ENCODE measurements at places on chromosomes 11 and 22. TPM values are rescaled to one million over a fixed set of nuclear protein-coding genes. Genes with fewer than 3 reads are reported as not detected.

- no peak for DNase-seq
Measured at GRCh38 chr22:33859311-33859710, 61.0 kb downstream of the LARGE1 start.

Gene LARGE1
- polyA plus RNA-seq, result 2.9 TPM

- no peak for DNase-seq
Measured at GRCh38 chr11:13065200-13065787, 56.2 kb downstream of the RASSF10 start.

DNA sequence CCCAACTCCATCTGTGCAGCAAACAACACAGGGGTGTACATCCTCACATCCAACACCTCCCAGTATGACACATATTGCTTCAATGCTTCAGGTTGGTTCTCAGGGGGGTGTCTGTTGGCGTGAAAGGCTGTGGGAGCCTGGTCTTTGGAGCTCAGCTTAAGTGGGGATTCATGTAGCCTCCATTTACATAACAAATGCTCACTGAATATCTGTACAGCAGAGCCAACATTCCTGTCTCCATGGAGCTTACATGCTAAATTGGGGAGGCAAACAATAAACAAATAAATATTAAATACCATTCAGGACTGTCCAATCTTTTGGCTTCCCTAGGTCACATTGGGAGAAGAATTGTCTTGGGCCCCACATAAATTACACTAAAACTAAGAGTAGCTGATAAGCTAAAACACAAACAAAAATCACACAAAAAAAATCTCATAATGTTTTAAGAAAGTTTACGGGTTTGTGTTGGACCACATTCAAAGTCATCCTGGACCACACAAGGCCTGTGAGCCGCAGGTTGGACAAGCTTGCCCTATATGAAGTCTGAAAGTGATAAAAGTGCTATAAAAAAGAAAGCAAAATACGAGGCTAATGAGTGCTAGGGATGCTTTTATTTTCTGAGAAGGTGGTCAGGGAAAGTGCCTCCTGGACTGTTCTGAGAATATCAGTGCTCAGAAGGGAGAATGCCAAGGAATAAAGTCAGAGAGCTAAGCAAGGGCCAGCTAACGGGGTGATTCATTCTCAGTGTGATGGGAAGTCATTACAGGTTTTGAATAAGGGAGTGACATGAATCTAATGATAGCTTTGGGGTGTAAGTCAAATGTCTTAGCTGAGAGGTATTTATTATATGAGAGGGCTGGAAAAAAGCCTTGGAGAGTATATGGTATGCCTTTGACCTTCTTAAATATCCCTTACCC is 41.6 kb downstream of the CD44 start:
- DNase-seq, result no peak

DNA sequence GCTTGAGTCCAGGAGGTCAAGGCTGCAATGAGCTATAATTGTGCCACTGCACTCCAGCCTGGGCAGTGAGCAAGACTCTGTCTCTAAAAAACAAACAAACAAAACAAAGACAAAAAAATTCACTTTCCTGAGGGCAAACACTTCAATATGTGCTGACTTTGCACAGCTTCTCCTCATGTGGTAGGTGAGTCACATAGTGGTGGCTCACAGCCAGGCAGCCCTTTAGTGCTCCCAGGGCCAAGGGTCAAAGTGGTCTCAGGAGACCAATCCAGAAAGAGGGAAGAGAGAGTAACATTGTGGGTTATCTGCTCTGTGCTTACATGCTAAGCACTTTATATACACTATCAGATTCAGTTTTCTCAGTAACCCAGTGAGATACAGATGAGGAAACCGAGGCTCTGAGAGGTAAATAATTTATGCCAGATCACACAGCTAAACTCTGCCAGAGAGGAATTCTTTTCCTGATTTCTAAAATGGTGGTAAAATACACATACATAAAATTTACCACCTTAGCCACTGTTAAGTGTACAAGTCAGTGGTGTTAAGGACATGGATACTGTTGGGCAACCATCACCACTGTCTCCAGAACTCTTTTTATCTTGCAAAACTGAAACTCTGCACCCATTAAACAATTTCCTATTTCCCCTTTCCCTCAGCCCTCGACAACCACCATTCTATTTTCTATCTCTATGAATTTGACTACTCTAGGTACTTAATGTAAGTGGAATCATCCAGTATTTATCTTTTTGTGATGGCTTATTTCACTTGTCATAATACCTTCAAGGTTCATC is 231.7 kb upstream of the NARS2 start:
- no peak for DNase-seq

Gene ENTHD1
- not detected for polyA plus RNA-seq

Gene ZBTB44
- 8.6 TPM for polyA plus RNA-seq

- no peak for DNase-seq
Measured at GRCh38 chr11:68374531-68374930, 62.1 kb downstream of the LRP5 start.

- peak; percentile 31 for DNase-seq
Measured at GRCh38 chr22:36977401-36977861, 41.8 kb downstream of the TST start.

DNA sequence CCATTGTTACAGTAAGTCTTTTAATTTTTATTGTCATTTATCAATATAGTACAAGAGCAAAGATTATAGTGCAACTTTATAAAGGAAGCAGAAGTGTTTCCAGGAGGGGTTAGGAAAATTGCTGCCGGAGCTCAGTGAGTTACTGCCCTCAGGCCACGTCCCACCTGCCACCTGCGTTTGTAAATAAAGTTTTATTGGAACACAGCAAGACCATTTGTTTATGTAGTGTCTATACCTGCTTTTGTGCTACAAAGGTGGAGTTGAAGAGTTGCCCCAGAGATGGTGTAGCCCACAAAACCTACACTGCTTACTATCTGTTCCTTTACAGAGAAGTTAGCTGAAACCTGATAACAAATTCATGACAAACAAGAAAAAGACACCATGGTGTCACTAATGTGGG is 437.8 kb upstream of the B3GAT1 start:
- no peak for DNase-seq

Gene BCO2
- 5.3 TPM for polyA plus RNA-seq

GRCh38 chr11:125166764-125167291 is 2.3 kb downstream of the PKNOX2 start:
- no peak for DNase-seq

DNA sequence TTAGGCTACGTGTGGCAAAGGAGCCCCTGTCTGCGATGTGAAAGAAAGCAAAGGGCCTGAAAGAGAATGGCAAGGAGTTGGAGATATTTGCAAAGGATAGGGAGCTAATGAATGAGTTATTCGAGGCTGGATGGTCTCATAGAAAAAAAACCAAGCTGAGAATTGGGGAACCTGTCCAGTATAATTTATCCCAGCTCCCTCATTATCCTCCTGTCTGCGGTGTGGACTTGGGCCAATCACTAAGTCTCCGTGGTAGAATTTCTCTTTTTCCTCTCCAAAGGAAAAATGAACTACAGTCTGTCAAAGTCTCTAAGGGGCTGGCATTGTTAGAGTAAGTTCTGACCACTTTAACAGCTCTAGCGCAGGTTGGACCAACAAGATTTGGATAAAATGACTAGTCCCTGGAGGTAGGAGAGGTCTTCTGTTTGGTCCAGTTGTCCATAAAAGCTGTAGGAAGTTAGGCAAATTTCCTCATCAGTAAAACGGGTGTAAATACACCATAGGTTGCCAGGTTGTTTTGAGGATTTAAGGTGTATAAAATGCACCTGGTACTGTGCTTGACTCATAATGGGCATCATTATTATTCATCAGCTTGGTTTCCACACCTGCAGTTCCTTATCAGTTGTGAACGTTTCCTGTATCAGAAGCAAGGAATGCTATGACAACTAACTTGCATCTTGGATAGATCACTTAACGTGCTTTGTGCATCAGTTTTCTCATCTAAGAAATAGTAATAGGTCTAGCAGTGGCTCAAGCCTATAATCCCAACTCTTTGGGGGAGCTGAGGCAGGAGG is 10.3 kb upstream of the CDON start:
- DNase-seq, result no peak

Gene SAA4
- polyA plus RNA-seq, result 6.4 TPM

GRCh38 chr22:38710866-38711265 is 5.1 kb downstream of the GTPBP1 start:
- no peak for DNase-seq

- no peak for DNase-seq
Measured at GRCh38 chr22:23397613-23398567, 182.2 kb downstream of the IGLL1 start.

GRCh38 chr11:7021318-7021717 is 1.0 kb downstream of the NLRP14 start:
- no peak for DNase-seq

DNA sequence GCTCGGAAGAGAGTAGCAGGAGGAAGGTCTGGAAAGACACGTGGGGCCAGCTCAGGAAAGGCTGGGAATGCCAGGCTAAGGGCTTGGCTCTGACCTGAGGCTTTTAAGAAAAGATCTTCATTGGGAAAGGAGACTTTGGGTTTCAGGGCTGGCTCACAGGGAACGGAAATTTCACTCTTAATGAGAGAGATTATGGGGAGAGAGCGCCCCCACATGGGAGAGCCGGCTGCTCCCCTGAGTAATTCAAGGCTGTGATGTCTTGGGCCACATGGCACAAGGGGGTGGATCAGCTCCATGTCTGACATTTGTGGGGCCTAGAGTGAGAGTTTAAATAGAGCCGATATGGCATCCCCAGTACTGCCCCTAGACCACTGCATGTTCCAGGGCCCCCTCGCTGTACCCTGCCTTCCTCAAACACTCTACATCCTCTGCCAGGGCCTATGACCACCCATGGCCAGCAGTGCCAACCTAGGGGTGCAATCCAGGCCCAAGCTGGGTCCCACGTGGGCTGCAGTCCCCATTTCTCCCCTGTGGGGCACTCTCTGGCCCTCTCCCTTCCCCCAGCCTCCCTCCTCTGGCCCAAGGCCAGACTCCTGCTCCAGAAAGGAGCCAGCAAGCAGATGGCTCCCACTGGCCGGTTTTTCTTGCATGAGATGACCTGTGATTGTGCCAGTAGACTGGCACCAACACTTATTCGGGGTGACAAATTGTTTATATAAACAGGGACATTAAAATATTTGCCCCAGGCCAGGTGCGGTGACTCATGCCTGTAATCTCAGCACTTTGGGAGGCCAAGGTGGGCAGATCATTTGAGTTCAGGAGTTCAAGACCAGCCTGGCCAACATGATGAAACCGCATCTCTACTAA is 75.2 kb downstream of the ISX start:
- DNase-seq, result no peak

Gene PNPLA5
- not detected for polyA plus RNA-seq

Gene RAB3IL1
- 6.7 TPM for polyA plus RNA-seq

GRCh38 chr11:63212742-63213141 is 30.7 kb downstream of the SLC22A25 start:
- DNase-seq, result no peak

DNA sequence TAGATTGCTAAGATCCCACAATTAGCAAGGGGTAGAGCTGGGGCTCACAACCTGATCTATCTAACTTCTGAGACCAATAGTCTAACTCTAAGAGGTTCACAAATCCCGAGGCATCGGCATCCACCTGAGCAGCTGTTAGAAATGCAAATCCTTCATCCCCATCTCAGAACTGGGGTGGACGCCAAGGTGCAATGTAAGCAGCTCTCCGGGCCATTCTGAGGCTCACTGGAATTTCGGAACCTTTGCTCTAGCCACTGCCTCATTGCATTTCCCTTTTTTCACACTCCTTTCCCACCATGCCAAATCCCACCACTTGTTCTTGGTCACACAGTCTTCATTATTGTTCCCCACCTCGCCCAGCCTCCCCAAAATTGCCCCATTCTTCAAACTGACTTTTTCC is 29.8 kb downstream of the MAML2 start:
- no peak for DNase-seq

DNA sequence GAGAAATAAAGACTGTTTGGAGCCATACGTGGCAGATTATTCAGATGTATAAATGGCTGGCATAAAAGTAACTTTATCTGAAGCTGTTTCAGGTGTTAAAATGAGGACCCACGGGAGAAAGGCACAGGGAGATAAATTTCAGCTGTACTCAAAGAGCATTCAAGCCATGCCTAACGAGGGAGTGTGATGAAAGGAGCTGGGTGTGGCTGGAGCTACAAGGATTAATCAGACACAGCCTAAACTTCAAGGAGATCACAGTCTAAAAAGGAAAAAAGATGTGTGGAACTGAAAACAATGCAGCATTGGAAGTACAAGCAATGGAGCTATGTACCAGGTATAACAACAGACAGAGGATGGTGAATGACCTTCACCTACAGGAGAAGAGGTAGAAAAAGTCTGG is 120.8 kb upstream of the APOA1 start:
- no peak for DNase-seq

GRCh38 chr22:49328118-49328475 is 499.6 kb downstream of the BRD1 start:
- no peak for DNase-seq

Gene TSPAN18
- 24.4 TPM for polyA plus RNA-seq

DNA sequence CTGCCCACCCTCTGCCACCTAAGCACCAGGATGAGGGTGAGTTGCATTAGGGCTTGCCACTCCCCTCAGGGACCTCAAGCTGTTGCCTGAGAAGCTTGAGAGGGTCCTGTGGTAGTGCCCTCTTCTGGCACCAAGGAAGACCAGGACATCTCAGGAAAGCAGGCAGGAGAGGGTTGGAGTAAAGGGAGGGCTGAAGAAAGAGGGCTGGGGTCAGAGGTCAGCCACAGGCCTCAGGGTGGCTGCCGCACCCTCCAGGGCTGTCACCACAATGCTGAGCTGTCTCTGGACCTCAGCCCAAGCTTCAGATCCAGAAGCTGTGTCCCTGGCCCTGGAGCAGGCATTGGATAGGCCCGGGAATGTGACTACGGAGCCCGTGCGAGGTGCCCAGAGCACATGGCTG is 4.1 kb downstream of the SAC3D1 start:
- DNase-seq, result no peak

Gene FGF19
- polyA plus RNA-seq, result not detected

- DNase-seq, result no peak
Measured at GRCh38 chr11:11993839-11994238, 14.6 kb downstream of the DKK3 start.

Gene SDHAF2
- 46.6 TPM for polyA plus RNA-seq

Gene GAS2L1
- polyA plus RNA-seq, result 20.7 TPM

DNA sequence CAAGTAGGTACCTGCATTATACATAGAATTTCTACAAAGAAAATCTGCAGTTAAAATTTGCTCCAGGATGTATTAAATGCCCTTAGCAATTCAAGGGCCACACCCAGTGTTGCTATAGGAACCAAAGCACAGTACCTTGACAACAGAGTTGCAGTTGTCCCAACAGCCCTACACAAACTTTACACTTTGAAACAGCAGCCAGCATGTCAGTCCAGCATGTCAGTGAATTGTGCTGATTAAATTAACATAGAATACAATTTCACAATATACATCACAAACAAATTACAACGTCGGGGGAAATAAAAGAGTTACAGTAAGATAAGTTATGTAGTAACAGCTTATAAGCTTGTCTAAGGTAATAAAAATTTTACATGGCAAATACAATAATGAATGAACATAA is 389.2 kb downstream of the SOX6 start:
- peak; percentile 37 for DNase-seq

GRCh38 chr11:20131788-20132666 is 28.2 kb downstream of the DBX1 start:
- DNase-seq, result peak; percentile 70

Gene PARVG
- polyA plus RNA-seq, result 67.4 TPM

Gene DDX6
- 19.9 TPM for polyA plus RNA-seq
